Right hindlimb (tissue), 1 donor: ENCODE measurements at places on chromosomes 4 and X.

GRCh38 chrX:77446908-77447652 lies at the start of gene FGF16:
Gene FGF16, plus strand, starts transcription at chrX:77447389. Its CDS starts 286 bp downstream, at chrX:77447675.
- DNase-seq, result peak; percentile 50

- DNase-seq, result no peak
Measured at GRCh38 chr4:87360338-87360935, 30.6 kb downstream of the HSD17B11 start.

DNA sequence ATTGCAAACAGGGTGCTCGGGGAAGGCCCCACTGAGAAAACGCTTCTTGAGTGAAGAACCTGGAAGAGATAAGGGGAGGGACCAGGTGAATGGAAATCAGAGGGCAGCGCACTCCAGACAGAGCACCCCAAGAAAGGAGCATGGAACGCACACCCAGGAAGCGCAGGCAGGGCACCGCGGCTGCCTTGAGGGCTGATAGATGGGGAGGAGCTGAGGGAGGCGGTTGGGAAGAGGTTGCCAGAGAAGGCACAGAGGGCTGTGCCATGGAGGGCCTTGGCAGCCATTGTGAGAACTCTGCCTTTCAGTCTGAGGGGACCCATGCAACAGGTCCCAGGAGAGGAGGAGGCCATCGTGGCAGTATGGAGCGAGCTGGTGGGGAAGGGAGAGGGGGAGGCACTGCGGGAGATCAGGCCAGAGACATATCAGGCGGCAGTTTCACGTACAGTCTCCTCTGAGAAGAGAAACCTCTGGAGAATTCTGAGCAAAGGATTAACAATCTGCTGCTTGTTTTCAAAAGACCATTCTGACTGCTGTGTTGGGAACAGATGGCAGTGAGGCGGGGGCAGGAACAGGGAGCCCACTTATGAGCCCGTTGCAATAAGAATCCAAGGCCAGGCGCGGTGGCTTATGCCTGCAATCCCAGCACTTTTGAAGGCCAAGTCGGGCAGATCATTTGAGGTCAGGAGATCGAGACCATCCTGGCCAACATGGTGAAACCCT lies 83.7 kb downstream of the PCYT1B start:
- no peak for DNase-seq

- no peak for DNase-seq
Measured at GRCh38 chr4:174334628-174335027, 50.9 kb downstream of the CEP44 start.

DNA sequence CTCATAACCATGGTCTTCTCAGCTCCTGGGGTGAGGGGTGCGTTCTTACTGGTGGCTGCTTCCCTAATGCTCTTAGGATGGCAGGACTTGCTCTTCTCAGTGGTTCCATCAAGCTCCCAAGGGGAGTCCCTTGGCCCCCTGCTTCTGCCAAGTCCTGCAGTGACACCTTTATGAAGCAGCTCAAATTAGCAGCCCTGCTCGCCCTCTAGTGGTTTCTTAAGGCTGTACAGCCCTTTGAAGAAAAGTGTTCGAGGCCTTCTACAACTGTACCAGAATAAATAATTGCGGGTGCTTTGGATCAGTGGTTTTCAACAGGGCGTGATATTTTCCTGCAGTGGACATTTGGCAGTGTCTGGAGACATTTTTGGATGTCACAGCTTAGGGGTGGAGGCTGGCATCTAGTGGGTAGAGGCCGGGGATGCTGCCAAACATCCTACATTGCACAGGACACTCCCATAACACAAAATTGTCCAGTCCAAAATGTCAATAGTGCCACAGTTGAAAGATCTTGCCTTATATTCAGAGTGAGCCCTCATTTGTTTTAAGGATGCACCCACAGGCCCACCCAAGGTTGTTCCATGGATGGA lies 204.7 kb upstream of the S100G start:
- DNase-seq, result no peak

GRCh38 chrX:1215123-1215823 lies 2.8 kb upstream of the CRLF2 start:
- DNase-seq, result no peak

DNA sequence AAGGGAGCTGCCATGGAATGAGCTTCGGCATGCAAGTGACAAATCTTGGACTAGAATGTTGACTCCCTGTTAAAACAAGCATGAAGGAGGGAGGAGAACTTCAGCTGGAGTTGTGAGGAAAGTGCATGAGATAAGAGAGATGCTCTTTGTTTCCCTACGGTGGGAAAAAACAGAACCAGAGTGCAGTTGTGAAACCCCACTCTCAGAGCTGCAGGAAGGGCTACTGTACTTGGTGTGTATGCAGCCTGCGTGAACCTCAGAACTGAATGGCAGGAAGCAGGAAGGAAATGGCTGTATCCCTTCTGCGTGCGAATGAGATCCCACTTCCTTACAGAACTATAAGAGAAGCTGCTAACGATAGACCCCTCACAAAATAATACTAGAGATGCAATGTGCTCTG lies 57.2 kb downstream of the EGF start:
- DNase-seq, result no peak

GRCh38 chrX:21479695-21480270 lies 105.6 kb downstream of the CNKSR2 start:
- DNase-seq, result no peak

DNA sequence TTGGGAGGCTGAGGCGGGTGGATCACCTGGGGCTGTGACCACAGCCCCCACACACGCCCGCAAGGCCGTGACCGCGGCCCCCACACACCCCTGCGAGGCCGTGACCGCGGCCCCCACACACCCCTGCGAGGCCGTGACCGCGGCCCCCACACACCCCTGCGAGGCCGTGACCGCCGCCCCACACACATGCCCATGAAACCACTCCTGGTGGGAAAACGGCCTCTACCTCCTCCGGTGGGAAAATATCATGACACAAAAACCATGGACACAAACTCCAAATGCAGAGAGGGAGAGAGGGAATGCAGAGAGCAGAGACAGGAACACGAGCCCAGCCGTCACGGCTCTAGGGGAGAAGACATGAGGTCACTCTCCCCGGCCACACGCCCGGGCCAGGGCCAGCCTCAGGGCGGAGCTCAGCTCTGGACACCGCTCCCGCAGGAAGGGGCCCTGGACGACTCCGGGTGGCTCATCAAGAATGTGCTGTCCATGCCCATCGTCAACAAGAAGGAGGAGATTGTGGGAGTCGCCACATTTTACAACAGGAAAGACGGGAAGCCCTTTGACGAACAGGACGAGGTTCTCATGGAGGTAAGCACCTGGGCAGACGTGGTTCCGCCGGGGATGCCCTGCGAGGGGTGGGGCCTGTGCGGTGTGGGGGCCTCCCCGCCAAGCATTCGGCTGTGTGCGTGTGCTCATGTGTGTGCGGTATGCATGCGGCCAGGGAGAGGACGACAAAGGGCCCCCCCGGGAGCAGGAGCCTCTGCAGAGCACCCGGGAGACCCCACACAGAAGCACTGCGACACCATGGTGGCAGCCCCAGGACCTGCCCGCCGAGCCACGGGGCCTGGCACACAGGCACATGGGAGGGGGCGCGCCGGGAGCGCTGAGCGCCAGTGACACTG lies 17.4 kb downstream of the ATP5ME start:
- peak; percentile 30 for DNase-seq
